Aorta (tissue), 5 donors: ENCODE measurements at places on chromosomes 11 and 22. TPM values are rescaled to one million over a fixed set of nuclear protein-coding genes. Genes with fewer than 3 reads are reported as not detected.

- no peaks in the 10 kb centered on the region for H3K4me1 ChIP-seq
- no peak for DNase-seq
- no peak overlapping the region for H3K27ac ChIP-seq
These were observed 6.9 kb downstream of the IRF7 start for GRCh38 chr11:608791-609251.

DNA sequence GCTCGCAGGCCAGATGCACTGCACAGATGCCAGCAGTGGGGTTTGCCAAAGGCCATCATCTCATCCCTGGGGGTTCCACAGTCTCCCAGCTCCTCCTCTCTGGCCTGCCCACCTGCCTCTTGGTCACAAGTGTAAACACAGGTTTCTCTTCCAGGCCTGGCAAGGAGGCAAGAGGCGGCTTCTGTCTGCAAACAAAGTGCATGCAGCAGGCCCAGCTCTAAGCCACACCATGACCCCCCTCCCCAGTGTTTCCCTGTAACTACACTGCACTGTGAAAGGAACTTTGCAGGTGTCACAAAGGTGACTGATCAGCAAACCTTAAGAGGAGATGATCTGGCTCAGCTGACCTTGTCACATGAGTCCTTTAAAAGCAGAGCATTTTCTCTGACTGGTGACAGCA is 26.2 kb upstream of the SHISAL1 start:
- H3K27me3 ChIP-seq = no peaks in the 10 kb centered on the region
- no peak overlapping the region for H3K27ac ChIP-seq
- H3K36me3 ChIP-seq = no peaks in the 10 kb centered on the region
- DNase-seq = no peak
- H3K4me3 ChIP-seq = no peak overlapping the region

Gene MS4A12
- not detected for total RNA-seq

DNA sequence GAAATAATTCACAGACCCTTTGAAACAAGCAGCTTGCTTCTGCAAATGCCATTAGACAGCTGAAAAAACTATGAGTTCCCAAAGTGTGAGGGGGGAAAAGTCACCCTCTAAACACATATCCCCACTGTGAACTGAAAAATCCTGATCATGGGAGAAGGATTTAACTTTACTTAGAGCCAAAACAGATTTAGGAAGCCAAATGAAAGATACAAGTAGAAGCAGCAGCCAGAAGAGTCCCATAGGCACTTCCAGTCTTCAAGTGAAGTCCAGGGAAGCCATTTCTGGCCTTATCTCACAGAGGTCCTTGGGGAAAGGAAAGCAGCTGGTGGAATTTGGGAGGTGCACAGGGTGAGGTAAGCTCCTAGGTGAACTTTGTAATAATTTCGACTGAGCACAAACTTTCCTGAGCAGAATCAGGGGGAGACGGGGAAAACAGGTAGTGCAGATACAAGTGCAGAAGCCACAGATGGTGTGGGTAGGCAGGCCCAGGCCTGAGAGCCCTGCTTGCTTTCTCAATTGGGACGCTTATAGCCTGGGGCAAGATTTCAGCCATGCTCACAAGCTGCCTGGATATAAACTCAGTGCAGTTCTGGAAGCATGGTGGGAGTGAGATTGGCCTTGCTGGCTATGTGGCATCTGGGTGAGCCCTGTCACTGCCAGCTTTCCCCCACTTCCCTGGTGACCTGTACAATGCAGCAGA is 44.8 kb downstream of the GAS2 start:
- no peaks in the 10 kb centered on the region for H3K27me3 ChIP-seq
- no peaks in the 10 kb centered on the region for H3K36me3 ChIP-seq
- H3K27ac ChIP-seq = no peak overlapping the region
- no peaks in the 10 kb centered on the region for H3K4me1 ChIP-seq
- no peak overlapping the region for H3K4me3 ChIP-seq

DNA sequence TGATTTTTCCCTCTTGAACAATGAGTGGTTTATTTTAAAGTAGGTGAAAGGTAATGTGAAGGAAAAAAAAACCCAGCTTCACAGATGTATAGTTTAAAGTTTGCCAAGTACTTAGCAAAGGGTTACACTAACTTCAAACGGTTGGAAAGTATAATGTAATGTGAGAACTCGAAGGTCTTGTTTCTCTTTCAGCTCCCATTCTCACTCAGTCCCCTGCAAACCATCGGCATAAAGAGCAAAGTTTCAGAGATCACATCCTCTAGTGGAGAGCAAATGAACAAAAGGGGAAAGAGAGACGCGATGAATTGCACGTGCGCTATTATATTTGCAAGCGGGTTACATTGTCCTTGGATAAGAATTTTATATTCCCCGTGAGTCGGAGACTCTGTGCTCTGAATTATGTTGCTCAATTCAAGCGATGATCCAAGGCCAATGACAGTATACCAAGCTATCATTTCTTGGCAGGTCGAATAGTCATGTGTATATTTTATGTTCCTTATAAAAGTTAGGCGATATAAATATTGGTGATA is 37.6 kb upstream of the BIRC3 start:
- H3K4me3 ChIP-seq = no peak overlapping the region
- H3K27ac ChIP-seq = peak overlapping the region; percentile 28
- H3K27me3 ChIP-seq = no peaks in the 10 kb centered on the region
- H3K4me1 ChIP-seq = no peaks in the 10 kb centered on the region
- no peaks in the 10 kb centered on the region for H3K36me3 ChIP-seq
- no peak for DNase-seq

GRCh38 chr11:97570636-97571035 is 1180.8 kb downstream of the JRKL start:
- H3K4me3 ChIP-seq = no peak overlapping the region
- H3K27me3 ChIP-seq = no peaks in the 10 kb centered on the region
- H3K27ac ChIP-seq = no peak overlapping the region
- DNase-seq = no peak
- H3K36me3 ChIP-seq = no peaks in the 10 kb centered on the region
- H3K4me1 ChIP-seq = no peaks in the 10 kb centered on the region

Gene DENND6B
- total RNA-seq = 2.3 TPM

GRCh38 chr11:72146625-72147024 is 11.1 kb downstream of the FOLR3 start:
- no peaks in the 10 kb centered on the region for H3K27me3 ChIP-seq
- no peak overlapping the region for H3K4me3 ChIP-seq
- H3K4me1 ChIP-seq = no peaks in the 10 kb centered on the region
- no peak overlapping the region for H3K27ac ChIP-seq
- no peak for DNase-seq

- no peaks in the 10 kb centered on the region for H3K27me3 ChIP-seq
- H3K36me3 ChIP-seq = no peaks in the 10 kb centered on the region
- no peak overlapping the region for H3K4me3 ChIP-seq
- no peak for DNase-seq
These were observed 620 bp downstream of the OR4C16 start for GRCh38 chr11:55572548-55572947.

DNA sequence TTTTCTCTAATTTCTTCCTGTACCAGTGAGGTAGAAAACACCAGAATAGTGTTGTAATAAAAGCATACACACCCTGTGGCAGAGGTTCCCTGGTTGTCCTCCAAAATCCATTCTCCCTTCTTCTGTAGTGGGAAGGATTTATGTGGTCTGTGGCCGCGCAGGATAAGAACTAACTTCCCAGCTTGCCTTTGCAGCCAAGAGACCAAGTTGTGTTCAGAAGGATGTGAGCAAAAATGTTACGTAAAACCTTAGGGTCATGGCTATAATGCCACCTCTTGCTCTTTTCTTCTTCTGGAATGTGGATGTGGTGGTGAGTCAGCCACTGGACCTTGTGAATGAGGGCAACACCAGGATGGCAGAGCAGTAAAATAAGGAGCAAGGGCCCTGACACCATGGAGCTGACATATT is 28.4 kb downstream of the CCDC90B start:
- no peak for DNase-seq
- peak overlapping the region; percentile 12 for H3K27ac ChIP-seq
- H3K27me3 ChIP-seq = no peaks in the 10 kb centered on the region
- peak overlapping the region; percentile 12 for H3K4me3 ChIP-seq

- DNase-seq = no peak
- no peaks in the 10 kb centered on the region for H3K27me3 ChIP-seq
- no peak overlapping the region for H3K4me3 ChIP-seq
- no peaks in the 10 kb centered on the region for H3K4me1 ChIP-seq
These were observed 281.5 kb upstream of the NARS2 start for GRCh38 chr11:78856211-78856610.

DNA sequence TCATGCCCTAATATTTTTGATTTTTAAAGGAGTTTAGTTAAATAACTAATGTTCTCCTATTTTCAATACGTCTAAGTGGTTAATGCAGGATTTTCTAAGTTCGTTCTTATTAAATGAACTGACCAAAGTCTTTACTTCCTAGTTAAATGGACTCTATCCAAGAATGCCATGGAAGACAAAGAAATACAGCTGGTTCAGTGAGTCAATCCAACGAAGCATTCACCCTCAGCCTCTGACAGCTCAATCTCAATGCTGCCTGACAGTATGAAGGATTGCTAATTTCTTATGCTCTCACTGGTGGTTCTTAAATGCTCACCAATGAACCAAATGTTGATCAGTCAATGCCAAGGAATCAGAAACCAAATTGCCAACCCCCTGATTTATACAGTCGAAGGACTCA is 219.4 kb downstream of the CADM1 start:
- no peaks in the 10 kb centered on the region for H3K4me1 ChIP-seq
- no peaks in the 10 kb centered on the region for H3K36me3 ChIP-seq
- H3K27ac ChIP-seq = no peak overlapping the region
- no peak for DNase-seq
- H3K4me3 ChIP-seq = no peak overlapping the region

- H3K4me1 ChIP-seq = no peaks in the 10 kb centered on the region
- H3K36me3 ChIP-seq = no peaks in the 10 kb centered on the region
- no peak overlapping the region for H3K27ac ChIP-seq
- H3K27me3 ChIP-seq = no peaks in the 10 kb centered on the region
- DNase-seq = no peak
These were observed 60.5 kb upstream of the ARHGAP32 start for GRCh38 chr11:129252621-129253020.

DNA sequence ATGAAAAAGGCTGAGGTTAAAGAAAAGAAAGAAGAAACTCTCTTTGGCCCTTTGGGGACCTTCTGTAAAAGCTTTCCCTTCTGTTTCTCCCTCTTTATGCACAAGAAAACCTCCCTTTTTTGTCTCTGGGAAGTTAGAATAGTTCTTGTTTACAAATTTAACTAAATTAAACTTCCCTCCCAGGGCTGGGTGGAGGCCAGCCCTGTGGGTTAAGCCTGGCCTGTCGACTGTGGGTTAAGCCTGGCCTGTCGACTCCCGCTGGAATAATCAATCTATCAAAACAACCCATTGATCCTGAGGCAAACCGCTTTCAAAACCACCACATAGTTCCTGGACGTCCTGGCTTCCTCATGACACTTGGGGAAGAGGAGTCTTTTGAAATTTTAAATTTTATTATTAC is 1.2 kb upstream of the DRG1 start:
- H3K4me1 ChIP-seq = no peaks in the 10 kb centered on the region
- H3K27ac ChIP-seq = no peak overlapping the region
- no peak for DNase-seq
- H3K36me3 ChIP-seq = no peaks in the 10 kb centered on the region
- H3K27me3 ChIP-seq = no peaks in the 10 kb centered on the region

- H3K4me3 ChIP-seq = no peak overlapping the region
- no peak overlapping the region for H3K27ac ChIP-seq
- H3K4me1 ChIP-seq = peaks cover 6% of the 10 kb centered on the region
- peaks cover 17% of the 10 kb centered on the region for H3K36me3 ChIP-seq
- H3K27me3 ChIP-seq = no peaks in the 10 kb centered on the region
These were observed 92.4 kb downstream of the MICAL2 start for GRCh38 chr11:12202661-12203310.

DNA sequence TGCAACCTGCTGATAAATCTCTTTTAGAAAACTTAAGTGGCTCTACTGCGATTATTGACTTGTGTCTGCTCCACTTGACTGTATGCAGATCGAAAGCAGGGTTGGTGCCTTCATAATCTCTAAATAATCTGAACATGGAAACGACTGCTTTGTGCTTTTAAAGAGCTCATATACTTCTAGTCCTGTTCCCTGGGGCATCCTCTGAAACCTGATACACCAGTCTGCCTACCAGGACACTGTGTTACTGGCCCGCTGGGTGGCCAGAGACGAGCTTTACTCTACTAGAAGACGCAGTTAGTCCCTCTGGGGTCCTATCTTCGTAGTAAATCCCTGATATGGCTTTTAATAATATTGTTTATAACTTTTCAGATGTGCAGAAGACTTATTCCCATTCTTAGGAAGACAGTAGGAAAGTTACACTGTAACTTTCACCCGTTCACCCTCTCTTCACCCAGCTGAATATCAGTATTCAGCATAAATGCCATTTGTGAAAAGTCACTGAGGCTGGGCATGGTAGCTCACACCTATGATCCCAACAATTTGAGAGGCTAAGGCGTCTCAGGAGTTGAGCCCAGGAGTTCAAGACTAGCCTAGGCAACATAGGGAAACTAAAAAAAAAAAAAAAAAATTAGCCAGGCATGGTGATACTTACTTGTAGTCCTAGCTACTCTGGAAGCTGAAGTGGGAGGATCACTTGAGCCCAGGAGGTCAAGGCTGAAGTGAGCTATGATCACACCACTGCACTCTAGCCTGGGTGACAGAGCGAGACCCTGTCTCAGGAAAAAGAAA is 9.0 kb upstream of the HTR3B start:
- H3K27me3 ChIP-seq = no peaks in the 10 kb centered on the region
- no peaks in the 10 kb centered on the region for H3K4me1 ChIP-seq
- H3K4me3 ChIP-seq = no peak overlapping the region
- no peak overlapping the region for H3K27ac ChIP-seq

GRCh38 chr11:76194872-76195668 is 11.2 kb downstream of the WNT11 start:
- H3K4me1 ChIP-seq = no peaks in the 10 kb centered on the region
- H3K4me3 ChIP-seq = no peak overlapping the region
- no peak for DNase-seq
- no peaks in the 10 kb centered on the region for H3K27me3 ChIP-seq

DNA sequence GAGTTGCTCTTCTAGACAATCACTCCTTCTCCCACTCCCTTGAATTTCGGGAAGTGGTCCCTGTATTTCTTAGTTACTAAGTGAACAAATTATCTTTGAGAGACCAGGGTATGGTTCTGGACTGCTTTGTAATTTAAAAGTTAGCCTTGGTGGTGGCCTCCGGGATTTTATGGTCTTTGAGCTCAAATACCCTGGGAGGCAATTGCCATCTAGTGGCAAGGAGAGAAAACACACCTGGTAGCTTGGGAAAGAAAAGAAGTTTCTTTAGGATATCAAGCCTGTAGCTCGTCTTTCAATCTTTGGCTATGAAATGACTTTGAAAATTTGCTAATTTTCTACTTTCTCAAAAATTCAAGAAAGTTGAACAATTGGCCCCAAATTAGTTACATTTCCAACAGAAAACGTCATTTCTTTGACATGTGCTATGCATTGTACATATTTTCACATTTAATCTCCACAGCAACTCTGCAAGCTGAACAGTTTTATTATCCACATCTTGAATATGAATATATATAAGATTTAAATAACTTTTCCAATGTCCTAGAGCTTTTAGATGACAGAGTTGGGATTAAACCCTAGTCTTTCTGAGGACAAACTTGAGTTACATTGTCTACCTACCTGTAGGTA is 39.1 kb downstream of the MMP27 start:
- no peak overlapping the region for H3K27ac ChIP-seq
- no peaks in the 10 kb centered on the region for H3K4me1 ChIP-seq
- no peak overlapping the region for H3K4me3 ChIP-seq
- H3K27me3 ChIP-seq = no peaks in the 10 kb centered on the region
- H3K36me3 ChIP-seq = no peaks in the 10 kb centered on the region

GRCh38 chr11:46330563-46331281 is 16.5 kb upstream of the DGKZ start:
- no peaks in the 10 kb centered on the region for H3K36me3 ChIP-seq
- H3K27ac ChIP-seq = no peak overlapping the region
- DNase-seq = no peak
- H3K4me1 ChIP-seq = no peaks in the 10 kb centered on the region
